ENCODE measurements at places on chromosomes 11 and 22. TPM values are rescaled to one million over a fixed set of nuclear protein-coding genes. Genes with fewer than 3 reads are reported as not detected.

The ROM1 gene
- 1.6 TPM for total RNA-seq

The GRM5 gene
- not detected for total RNA-seq

The TRIM64C gene
- total RNA-seq, result not detected

The POU2AF3 gene
- total RNA-seq, result 0.52 TPM

The MUC6 gene
- not detected for total RNA-seq

The TNNT3 gene
- 4,042 TPM for total RNA-seq

The TMEM121B gene
- total RNA-seq, result 2.6 TPM

The OPCML gene
- under 0.01 TPM for total RNA-seq

The PHLDA2 gene
- not detected for total RNA-seq

The ZNF195 gene
- total RNA-seq, result 9.4 TPM

The FGF4 gene
- total RNA-seq, result 1.6 TPM

The IGLL1 gene
- not detected for total RNA-seq

The APOA1 gene
- total RNA-seq, result 3.7 TPM

The DDI1 gene
- total RNA-seq, result not detected

The MISFA gene
- total RNA-seq, result not detected

The GPR83 gene
- total RNA-seq, result not detected

The OR5P2 gene
- not detected for total RNA-seq

The CHID1 gene
- 26.1 TPM for total RNA-seq

The DBX1 gene
- under 0.01 TPM for total RNA-seq

The MPPED1 gene
- total RNA-seq, result under 0.01 TPM

The ALX4 gene
- total RNA-seq, result 2.1 TPM

The GSTT2B gene
- total RNA-seq, result 4.7 TPM

The CCDC34 gene
- total RNA-seq, result 2.1 TPM

The DEUP1 gene
- total RNA-seq, result not detected

The OMP gene
- total RNA-seq, result 1.6 TPM

The SEPTIN5 gene
- 28.7 TPM for total RNA-seq

The OR8G1 gene
- under 0.01 TPM for total RNA-seq

The MRGPRE gene
- total RNA-seq, result not detected

The APOBEC3H gene
- total RNA-seq, result not detected

The MB gene
- total RNA-seq, result 84.5 TPM

The RPLP2 gene
- total RNA-seq, result 414 TPM

The DHCR7 gene
- total RNA-seq, result 9.9 TPM

The CAPRIN1 gene
- total RNA-seq, result 192 TPM

The MOGAT2 gene
- 0.52 TPM for total RNA-seq

The PKNOX2 gene
- 6.8 TPM for total RNA-seq

The PGA5 gene
- not detected for total RNA-seq

The ASCL2 gene
- total RNA-seq, result not detected

The UBQLNL gene
- total RNA-seq, result under 0.01 TPM

The MAJIN gene
- total RNA-seq, result not detected

The KRTAP5-3 gene
- not detected for total RNA-seq

The GGT5 gene
- total RNA-seq, result 2.1 TPM

The KDM4D gene
- total RNA-seq, result 1.0 TPM

The MSANTD4 gene
- 20.9 TPM for total RNA-seq

The OR4S2 gene
- not detected for total RNA-seq

The SLC6A5 gene
- total RNA-seq, result not detected
